AG10803 (cell line): ENCODE measurements at places on chromosomes 7 and 10.

DNA sequence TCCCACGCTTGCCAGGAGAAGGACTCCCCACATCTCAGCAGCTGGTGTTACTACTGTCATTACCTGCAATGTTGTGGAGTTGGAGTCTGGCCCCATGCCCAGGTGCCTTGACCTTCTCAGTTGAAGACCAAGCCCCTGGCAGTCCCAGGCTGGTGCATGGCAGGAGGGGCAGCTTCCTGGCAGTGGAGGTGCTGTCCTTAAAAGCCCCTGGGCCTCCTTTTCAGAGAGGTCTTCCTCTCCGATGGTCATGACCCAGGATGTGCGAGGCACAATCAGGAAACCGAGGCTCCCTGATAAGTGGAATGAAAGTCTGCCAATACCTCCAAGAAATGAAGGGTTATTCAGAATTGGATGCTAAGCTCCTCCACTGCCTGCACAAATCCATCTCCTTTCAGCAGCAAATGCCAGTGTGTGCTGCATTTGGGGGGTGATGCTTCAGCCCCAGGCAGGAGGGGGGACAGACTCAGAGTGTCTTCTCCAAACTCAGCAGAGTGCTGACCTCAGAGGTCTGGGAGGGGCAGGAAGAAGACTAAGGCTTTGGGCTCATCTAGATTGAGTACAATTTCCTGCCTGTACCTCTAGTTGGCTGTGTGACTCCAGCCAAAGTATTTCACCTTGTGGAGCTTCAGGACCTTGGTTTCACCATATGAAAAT, 97.0 kb upstream of the DDC start:
- no peak for DNase-seq

DNA sequence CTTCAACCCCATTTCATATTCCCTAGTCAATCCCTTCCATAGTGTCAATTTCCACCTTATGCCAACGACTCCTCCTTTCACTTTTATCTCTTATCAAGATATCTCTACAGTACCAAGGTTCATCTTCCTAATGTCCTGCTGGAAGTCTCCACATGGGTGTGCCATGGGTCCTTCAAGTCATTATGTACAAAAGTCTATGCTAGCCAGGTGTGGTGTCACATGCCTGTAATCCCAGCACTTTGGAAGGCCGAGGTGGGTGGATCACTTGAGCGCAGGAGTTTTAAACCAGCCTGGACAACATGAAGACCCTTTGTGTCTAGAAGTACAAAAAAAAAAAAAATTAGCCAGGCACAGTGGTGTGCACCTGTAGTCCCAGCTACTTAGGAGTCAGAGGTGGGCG, 47.6 kb downstream of the PRTFDC1 start:
- no peak for DNase-seq

DNA sequence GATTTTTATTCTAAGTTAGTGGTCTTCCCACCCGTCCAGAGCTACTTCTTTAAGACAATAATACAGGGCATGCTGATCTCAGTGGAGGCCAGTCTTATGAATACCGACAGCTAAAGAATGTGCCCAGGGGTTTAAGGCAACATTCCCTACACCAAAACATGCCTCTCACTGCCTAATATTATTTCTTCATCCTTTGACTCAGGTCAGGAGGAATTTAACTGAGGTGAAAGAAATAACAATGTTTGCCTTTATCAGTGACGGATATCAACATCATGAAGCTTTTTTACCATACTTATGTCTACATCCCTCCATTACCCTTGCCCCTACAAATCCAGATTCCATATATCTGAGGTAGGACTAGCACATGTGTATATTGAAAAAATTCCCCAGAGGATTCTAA, 33.3 kb upstream of the TES start:
- DNase-seq = peak; percentile 78

DNA sequence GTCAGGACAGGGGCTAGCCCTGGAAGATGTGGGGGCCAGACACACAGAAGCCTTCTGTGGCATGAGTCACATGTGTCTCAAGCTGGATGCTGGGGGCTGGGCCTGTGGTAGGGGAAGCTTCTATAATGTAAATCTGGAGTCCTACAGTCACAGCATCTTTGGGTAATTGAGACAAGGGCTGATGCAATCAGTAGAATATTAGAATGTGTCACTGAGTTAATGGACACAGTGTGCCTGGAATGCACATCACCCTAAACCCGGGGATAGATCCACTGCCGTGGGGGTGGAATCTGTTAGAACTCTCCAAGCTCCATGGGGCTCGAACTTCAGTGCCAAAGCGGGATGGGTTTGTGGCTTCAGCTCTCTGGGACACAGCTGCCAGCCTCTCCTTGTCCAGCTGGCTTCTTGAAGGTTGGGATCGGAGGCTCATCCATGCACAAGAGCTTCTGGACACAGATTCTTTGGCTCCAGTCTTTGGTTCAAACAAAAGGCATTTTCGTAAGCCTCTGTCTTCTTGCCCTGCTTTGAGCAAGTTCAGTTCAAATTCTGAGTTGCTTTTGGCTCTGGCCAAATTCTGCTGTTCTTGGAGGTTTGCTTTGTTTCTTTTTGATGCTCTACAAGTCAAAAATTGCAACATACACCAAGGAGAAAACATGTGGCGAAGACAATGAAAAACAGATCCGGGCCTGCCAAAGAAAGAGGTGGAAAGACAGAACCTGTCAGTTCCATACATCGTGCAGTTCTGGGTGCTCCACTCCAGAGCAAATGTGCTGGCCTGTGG, 194.8 kb upstream of the ZNF32 start:
- DNase-seq = peak; percentile 98

GRCh38 chr7:158710651-158711102, 6.1 kb upstream of the NCAPG2 start:
- DNase-seq = peak; percentile 78

DNA sequence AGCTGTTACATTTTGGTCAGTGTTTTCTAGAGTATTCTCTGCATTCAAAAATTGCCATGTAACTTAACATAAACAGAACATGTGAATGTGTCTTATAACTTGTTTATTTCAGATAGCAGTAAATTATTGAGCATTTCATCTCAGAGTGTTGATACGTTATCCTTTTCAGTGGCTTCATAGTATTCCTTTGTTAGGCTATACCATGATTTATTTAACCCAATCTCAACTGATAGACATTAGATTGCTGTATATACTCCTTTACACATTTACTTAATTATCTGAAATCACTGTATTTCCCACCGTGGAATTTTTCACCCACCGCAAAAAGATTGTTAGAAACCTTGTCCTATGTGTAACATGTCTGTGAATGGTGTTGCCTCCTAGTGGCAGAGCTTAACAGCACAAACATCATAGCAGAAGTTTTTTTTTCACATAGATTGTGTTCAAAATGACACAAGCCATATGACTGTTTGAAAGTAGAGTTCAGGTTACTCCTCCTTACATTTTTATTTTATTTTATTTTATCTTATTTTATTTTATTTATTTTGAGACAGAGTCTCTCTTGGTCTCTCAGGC, 21.4 kb downstream of the SLF2 start:
- DNase-seq = no peak

DNA sequence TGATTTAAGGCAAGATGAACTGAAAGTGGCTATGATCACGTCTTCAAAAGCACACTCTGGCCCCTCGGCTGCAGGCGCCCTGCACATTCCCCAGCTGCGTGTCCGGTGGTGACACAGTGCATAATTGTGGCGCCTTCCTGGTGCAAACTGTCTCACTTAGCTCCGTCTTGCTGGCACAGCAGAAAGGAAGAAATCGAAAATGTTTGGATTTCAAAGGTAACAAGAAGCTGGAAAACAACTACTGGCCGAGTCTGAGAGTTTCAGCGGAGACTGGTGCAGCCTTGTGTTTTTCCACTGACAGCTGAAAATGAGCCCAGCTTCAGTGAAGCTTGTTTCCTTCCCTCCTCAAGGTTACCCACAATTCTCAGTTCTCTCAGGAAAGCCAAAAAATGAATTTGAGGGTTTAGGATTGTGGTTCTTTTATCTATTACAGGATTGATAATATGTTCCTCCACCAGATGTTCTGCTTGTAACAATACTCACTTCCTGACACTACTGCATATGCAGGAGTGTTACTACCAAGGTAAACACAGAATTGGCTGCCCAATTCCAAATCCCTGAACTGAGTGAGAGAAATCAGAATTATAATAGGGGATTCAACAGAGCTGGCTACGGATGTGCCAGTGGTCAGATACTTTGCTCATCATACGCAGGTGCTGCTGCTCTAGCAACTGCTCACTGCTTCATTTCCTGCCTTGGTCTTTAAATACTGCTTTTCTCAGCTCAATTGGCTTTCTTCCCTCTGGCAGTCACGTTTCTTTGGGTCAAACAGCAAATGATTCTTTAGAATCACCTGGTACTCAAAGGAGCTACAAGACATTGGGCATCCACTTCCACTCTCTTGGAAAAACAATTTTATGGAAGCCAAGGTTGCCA, 63.7 kb downstream of the TRUB1 start:
- DNase-seq = peak; percentile 13

- no peak for DNase-seq
Measured at GRCh38 chr7:44754802-44755697, 6.4 kb downstream of the ZMIZ2 start.

GRCh38 chr7:47782792-47783191, 165.5 kb downstream of the PKD1L1 start:
- DNase-seq = no peak
